ENCODE measurements at places on chromosomes 1 and 21.

- DNase-seq: no peak
Observed at GRCh38 chr1:51270751-51271150, 34.7 kb downstream of the RNF11 start.

- no peak for DNase-seq
Observed at GRCh38 chr1:214475331-214475730, 76.1 kb downstream of the PTPN14 start.

DNA sequence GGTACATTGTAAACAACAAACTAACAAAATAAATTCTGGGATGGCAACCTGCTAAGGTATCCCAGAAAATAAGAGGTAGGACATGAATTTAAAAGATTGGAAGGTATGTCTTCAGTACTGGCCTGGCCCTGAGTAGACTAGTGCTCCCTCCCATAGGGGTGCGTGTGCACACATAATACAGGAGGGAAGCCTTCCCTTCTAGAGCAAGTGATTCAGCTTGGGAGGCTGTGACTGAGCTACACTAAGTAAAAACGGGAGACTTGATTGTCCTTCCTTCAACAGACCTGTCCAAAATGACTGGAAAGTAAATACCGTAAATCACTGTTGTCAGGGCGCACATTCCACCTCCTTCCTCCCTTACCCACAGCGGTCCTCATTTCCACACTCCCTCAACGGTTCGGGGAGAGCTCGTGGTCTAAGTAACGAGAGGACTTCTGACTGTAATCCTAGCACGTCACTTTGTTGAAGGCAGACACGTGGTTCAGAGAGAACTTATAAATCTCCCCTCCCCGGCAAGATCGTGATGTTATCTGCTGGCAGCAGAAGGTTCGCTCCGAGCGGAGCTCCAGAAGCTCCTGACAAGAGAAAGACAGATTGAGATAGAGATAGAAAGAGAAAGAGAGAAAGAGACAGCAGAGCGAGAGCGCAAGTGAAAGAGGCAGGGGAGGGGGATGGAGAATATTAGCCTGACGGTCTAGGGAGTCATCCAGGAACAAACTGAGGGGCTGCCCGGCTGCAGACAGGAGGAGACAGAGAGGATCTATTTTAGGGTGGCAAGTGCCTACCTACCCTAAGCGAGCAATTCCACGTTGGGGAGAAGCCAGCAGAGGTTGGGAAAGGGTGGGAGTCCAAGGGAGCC lies at the start of gene TGFB2:
Gene TGFB2 (plus strand): TSS at position 523 of the 859 bp plus-strand sequence. CDS start 1,366 bp downstream, outside the sequence.
- DNase-seq: no peak

DNA sequence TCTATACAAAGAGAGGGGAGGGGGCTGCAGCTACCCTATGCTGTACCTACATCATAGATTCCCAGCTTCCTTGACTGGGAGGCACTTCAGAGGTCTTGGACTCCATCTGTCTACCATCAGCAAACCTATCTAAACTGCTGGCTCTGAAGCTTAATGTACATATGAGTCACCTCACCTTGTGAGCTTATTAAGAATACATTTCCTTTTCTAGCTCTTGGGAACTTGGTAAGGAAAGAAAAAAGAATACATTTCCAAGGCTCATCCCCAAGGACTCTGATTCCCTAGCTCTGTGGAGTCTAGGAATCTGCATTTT lies 50.0 kb upstream of the PRELP start:
- DNase-seq: no peak

GRCh38 chr1:233828480-233828879 lies 76.0 kb upstream of the SLC35F3 start:
- no peak for DNase-seq

Data from stimulated activated CD4-positive, alpha-beta T cell treated with anti-CD3 and anti-CD28 coated beads, Interleukin-12 subunit alpha, Interleukin-12 subunit beta, amount 100 ng/mL, for 4 hours (primary cell).